ENCODE measurements at places on chromosomes 4 and X.

GRCh38 chrX:23845351-23845817 is 62.4 kb downstream of the APOO start:
- DNase-seq: peak; percentile 61

GRCh38 chr4:126916049-126916625 is 716.6 kb upstream of the INTU start:
- DNase-seq: no peak

GRCh38 chrX:72207366-72207765 is 25.8 kb downstream of the PIN4 start:
- no peak for DNase-seq

DNA sequence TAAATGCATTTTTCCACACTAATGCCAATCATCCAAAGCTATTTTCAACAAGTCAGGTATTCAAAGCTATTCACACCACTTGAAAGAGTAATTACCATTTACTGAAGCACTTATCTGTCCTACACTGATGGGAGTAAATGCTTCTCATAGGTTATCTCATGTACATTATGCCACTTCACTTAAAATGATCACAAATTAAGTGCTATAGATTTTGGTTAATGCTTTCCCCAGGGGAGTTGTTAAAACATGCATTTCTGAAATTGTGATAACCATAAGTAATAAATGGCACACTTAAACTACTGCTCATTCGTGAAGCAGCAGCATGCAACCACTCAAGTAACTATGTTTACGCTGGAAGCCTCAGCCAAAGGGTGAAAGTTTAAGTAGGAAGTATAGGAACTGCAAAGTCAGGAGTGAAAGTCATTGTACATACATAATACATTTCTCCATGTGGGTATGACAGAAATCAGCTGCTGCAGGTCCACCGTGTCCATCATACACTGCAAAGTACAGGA is 6.6 kb downstream of the PPM1K start:
- no peak for DNase-seq

DNA sequence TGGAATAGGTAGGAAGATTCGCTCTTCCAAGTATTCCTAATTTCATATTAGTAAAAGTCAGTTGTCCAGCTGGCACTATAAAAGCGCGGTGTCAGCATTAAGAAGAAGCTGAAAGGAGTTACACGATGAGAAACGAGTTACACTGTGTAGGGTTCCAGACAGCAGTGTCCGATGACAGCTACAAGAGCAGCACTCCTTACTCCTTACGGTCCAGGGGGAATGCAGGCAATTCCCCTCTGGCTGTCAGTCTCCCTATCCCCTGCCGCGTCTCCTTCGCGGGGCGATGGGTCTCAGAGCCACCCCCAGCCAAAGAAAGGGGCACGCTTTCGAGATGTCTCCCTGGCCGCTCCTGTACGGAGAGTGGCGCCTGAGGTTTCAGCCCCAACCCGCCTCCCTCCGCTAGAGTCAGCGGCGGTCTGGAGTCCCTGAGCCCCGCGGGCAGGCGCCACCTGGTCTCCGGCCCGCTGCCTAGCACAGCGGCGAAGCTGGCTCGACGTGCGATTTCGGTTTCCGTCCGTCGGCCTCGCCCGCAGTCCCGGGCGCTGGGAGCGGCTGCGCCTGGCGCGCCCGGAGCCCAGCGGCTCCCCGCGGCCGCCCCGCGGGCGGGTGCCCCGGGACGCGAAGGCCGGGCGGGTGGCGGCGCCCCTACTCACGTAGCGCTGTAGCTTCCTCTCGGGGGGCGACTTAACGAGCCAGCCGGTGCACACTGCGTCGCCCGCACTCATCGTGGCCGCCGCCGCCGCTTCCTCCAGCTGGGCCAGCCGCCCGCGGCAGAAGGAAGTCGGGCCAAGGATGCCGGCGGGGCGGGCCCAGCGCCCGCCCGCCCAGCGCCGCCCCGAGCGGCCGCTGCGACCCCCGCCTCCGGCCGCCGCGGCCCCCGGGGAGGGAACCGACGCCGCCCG is at the start of gene GAB3:
Gene GAB3 (minus strand): TSS at position 777 of the 902 bp plus-strand sequence. CDS start 52 bp downstream, at position 725.
- peak; percentile 51 for DNase-seq

- no peak for DNase-seq
These were observed 61.3 kb upstream of the PRRG1 start for GRCh38 chrX:37287741-37288444.

Measured in endothelial cell of umbilical vein (primary cell).